ENCODE measurements at places on chromosomes 6 and 20.

- DNase-seq = no peak
These were observed 20.9 kb downstream of the SCAF8 start for GRCh38 chr6:154754152-154754551.

- DNase-seq = no peak
These were observed 124.5 kb upstream of the SAMD5 start for GRCh38 chr6:147384029-147384428.

DNA sequence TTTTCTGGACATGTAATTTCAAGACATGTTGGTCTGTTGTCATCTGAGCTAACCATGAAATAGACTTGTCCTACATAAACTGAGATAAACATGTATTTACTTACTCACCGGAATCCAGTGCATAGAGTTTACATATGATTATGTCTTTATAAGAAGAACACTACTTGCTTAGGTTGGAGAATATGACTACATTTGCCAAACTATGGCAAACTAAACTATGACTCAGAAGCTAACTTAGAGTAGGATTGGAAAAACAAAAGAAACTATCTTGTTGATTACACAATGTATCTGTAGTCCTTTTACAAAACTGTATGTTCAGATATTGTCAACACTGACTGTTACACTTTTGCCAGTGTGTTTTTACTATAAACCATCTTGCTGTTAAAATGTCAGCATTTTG, 113.3 kb downstream of the CRYBG1 start:
- no peak for DNase-seq

- DNase-seq = no peak
These were observed 36.8 kb downstream of the HEBP2 start for GRCh38 chr6:138440758-138441357.

- no peak for DNase-seq
These were observed 36.3 kb upstream of the LRRC1 start for GRCh38 chr6:53758496-53758895.

DNA sequence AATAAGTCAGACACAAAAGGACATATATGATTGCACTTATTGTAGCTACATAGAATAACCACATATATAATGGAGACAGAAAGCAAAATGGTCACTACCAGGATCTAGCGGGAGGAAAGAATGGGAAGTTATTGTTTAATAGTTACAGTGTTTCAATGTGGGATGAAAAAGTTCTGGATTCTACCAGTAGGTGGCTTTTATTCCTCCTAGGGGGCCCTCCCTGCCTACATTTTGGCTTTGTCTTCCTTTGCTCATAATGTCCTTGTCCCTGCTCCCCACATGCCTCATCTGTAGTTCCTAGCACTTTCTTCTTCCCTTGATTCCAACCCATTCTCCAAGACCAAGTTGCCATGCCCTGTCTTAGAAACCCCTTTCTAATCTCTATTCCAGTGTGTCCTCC, 16.3 kb downstream of the ZNF133 start:
- DNase-seq = no peak

- no peak for DNase-seq
These were observed 68.9 kb downstream of the MTHFD1L start for GRCh38 chr6:150934380-150934779.

DNA sequence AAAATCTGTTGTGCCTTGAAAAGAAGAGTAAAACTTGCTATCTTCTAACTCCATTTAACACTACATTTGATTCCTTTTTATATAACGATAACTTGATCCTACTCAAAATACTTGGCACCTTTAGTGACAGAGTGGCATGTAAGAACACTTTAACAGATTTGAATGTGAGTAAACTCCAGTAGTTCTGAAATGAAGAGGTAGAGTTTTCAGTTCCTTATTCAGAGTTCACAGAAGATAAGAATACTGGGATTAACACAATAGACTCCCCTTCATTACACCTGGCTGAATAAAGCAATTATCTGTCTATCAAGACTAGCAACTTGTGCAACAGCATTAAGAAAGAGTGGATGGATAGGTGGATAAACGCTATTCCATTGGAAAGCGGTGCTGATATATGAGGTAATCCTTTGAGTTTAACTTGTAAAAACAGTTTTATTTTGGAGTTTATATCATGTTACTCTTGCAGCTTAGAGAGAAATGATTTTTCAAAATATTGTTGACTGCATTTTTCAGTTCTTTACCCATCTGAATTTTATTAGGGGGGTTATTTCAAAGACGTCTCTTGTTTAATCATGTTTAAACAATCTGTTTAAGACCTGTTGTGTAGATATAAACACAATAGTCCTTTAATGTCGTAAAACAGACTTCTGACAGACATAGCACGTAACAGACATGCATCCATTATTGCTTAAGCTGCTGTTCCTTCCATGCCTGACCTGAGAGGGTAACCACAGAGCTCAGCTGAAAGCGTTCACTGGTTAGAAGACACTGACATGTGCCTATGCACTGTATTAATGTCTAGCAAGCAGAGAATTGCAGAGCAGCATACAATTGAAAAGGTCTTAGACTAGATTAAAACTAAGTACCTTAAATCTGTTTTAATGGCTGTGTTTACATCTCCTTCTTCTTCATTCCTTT, 102.4 kb upstream of the SUPT3H start:
- DNase-seq = no peak

GRCh38 chr20:42212391-42212790, 594.2 kb upstream of the CHD6 start:
- no peak for DNase-seq
